Panc1 (cell line): ENCODE measurements at places on chromosomes 3 and 15. TPM values are rescaled to one million over a fixed set of nuclear protein-coding genes. Genes with fewer than 3 reads are reported as not detected.

DNA sequence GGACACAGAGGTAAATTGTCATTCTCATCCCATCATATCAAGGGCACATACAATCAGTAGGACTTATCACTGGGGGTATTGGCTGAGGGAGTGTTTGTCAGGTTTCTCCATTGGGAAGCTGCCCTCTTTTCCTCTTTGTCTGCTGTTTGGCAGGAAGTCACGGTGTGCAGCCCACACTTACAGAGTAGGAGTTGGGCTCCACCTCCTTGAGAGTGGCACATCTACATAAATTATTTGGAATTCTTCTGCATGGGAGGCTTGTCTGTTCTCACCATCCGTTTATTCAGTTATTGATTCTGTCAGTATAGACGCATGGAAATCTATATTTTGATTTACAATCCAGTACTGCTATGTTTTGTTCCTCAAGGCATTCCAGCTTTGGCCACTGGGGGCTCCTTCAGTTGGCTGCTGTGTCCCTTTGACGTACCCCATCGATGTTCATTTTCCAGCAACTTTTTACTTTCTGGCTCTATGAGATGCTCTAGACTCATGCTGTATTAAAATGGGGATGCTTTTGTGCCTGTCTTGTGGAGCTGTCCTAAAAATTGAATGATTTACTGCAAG, 200.3 kb downstream of the SLCO3A1 start:
- DNase-seq, result no peak
- H3K4me1 ChIP-seq, result no peaks in the 10 kb centered on the region
- H3K4me3 ChIP-seq, result no peak overlapping the region
- no peak overlapping the region for H3K27ac ChIP-seq
- H3K36me3 ChIP-seq, result no peaks in the 10 kb centered on the region

GRCh38 chr15:64893481-64894394, 18.0 kb upstream of the ANKDD1A start:
- peaks cover 24% of the 10 kb centered on the region for H3K4me1 ChIP-seq
- no peaks in the 10 kb centered on the region for H3K27me3 ChIP-seq

DNA sequence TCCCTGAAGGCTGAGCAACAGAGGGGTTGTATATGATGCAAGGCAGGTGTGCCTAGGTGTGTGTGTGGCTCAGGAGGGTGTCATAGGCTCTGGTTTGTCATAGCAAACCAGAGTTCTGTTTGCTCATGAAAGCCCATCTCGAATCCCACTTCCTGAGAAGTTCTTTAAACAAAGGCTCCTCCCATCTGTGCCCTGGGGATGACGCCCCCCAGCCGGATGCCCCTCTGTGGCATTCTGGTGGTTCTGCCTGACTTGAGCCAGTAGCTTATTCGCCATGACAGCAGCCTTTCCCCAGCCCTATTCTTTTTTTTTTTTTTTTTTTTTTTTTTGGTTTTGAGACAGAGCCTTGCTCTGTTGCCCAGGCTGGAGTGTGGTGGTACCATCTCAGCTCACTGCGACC, 45.4 kb downstream of the PDIA5 start:
- H3K4me1 ChIP-seq, result no peaks in the 10 kb centered on the region
- H3K4me3 ChIP-seq, result no peak overlapping the region
- H3K27me3 ChIP-seq, result no peaks in the 10 kb centered on the region
- no peak for DNase-seq

GRCh38 chr3:192879346-192880031, 38.2 kb downstream of the MB21D2 start:
- peaks cover 26% of the 10 kb centered on the region for H3K4me1 ChIP-seq
- H3K36me3 ChIP-seq, result no peaks in the 10 kb centered on the region
- peak overlapping the region; percentile 7; the same call in 1 of the 2 replicates for H3K4me3 ChIP-seq
- no peaks in the 10 kb centered on the region for H3K27me3 ChIP-seq

DNA sequence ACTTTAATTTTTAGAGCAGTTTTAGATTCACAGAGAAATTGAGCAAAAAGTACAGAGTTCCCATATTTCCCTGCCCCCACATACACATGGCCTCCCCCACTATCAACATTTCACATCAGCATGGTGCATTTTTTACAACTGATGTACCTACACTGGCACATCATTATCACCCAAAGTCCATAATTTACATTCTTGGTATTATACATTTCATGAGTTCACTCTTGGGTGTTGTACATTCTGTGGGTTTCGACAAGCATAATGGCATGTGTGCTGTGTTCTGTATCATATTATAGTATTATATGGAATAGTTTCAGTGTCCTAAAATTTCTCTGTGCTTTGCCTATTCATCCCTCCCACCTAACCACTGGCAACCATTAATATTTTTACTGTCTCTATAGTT, 419.8 kb upstream of the THBS1 start:
- H3K4me3 ChIP-seq, result no peak overlapping the region
- H3K27ac ChIP-seq, result no peak overlapping the region
- DNase-seq, result no peak
- H3K27me3 ChIP-seq, result no peaks in the 10 kb centered on the region
- H3K36me3 ChIP-seq, result no peaks in the 10 kb centered on the region

DNA sequence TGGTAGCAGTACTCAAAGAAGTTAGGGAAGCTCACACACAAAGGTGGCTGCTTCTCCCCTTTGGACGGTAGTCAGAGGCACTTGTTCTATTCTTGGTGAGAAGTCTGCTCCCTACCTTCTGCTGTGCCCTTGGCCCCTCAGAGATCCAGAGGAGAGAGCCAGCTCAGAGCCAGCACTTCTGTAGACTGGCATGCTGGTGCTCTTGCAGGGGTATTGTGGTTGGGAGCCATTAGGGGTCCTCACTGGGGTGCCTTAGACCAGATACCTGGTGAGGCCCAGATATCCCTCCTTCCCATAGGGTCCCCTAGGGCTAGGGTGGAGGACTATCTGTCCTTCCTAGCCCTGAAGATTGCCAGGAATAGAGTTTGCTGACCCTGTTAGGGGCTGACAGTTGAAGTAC, 140.6 kb downstream of the EEFSEC start:
- H3K4me1 ChIP-seq, result no peaks in the 10 kb centered on the region
- no peak for DNase-seq
- no peak overlapping the region for H3K4me3 ChIP-seq
- H3K27me3 ChIP-seq, result no peaks in the 10 kb centered on the region

DNA sequence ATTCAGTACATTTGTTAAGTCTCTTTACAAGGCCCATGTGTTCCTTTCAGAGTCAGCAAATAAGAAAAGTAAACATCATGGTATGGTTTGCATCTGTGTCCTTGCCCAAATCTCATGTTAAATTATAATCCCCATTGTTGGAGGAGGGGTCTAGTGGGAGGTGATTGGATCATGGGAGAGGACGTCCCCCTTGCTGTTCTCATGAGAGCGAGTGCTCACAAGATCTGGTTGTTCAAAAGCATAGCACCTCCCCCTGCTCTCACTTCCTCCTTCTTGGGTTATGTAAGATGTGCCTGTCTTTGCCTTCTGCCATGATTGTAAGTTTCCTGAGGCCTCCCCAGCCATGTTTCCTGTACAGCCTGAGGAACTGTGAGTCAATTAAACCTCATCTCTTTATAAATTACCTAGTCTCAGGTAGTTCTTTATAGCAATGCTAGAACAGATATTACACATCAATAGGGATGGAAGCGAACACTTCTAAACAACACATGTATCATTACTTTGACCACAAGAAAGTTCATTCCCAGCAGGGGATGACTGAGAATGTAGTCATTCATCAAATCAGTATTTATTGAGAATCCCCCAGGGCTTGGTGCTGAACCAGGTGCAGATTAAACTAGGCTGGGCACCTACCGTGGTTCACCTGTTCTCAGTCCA, 4.1 kb downstream of the EFCAB12 start:
- DNase-seq, result no peak
- H3K4me1 ChIP-seq, result peaks cover 11% of the 10 kb centered on the region
- H3K36me3 ChIP-seq, result no peaks in the 10 kb centered on the region
- no peaks in the 10 kb centered on the region for H3K27me3 ChIP-seq
- H3K4me3 ChIP-seq, result no peak overlapping the region
- no peak overlapping the region for H3K27ac ChIP-seq

DNA sequence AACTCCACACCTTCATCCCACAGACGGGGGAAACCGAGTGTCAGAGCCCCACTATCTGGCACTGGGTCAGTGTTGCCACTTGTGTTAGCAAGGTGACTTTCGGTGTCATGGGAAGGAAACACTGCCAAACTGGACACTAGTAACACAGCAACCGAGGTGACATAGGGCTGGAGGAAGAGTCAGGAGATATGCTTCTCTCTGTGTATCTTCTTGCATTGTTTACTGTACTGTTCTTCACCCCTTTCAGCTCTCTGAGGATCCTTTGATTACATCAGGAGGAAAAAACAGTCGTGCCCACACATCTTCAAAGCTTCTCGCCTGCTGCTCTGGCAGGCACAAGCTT, 109.4 kb upstream of the RAD18 start:
- H3K27me3 ChIP-seq, result no peaks in the 10 kb centered on the region; the same call in 1 of the 2 replicates
- H3K27ac ChIP-seq, result no peak overlapping the region
- no peaks in the 10 kb centered on the region for H3K36me3 ChIP-seq
- DNase-seq, result no peak
- H3K4me3 ChIP-seq, result no peak overlapping the region

- H3K27me3 ChIP-seq, result no peaks in the 10 kb centered on the region
- peaks cover 68% of the 10 kb centered on the region for H3K4me1 ChIP-seq
- H3K27ac ChIP-seq, result peak overlapping the region; percentile 87
- DNase-seq, result no peak
These were observed 2.1 kb downstream of the IDH2 start for GRCh38 chr15:90099868-90100831.

DNA sequence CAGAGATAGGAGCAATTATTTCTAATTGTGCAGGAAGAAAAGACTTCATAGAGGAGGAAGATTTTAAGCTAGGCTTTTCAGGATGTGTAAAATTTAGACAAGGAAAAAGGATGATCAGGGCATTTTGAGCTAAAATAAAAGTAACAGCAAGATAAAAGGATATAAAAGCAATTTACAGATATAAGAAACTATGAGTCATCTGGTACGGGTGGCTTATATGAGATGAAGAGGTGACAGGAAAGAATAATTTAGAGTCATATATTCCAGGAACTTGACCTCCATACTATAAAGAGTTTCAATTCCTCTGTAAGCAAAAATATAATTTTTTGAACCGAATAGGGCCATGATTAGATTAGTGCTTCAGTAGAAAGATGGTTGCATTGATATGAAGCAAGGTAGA, 273.7 kb downstream of the RBMS3 start:
- H3K4me3 ChIP-seq, result no peak overlapping the region
- no peak for DNase-seq
- H3K4me1 ChIP-seq, result no peaks in the 10 kb centered on the region
- no peaks in the 10 kb centered on the region for H3K27me3 ChIP-seq

DNA sequence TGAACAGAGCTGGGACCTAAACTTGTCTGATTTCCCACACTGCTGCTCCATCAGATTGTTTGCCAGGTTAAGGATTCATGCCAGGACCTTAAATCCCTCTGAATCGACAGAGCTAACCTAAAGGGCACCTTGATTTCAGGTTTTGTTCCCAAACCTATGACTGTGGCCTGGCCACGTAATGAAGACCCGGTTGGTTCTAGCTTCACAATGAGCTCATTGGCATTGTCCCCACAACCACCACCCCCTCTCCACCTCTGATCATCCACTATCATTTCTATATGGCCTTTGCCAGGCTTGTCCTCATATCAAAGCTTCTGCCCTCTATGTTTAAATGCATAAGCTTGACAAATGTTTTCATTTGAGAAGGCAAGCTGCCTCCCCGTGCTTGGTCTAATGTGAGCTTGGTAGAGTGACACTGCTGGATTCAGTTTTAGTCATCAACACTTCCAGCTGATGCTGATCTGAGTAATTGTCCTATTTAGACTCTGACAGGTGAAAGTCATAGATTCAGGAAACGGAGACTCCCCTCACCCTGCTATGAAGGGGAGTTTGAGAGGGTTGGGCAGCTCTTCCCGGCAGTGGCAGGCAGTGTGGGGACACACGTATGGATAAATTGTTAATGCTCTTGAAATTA, 407.1 kb upstream of the CFAP20DC start:
- no peaks in the 10 kb centered on the region for H3K36me3 ChIP-seq
- H3K27ac ChIP-seq, result no peak overlapping the region
- no peak for DNase-seq
- no peaks in the 10 kb centered on the region for H3K4me1 ChIP-seq
- H3K27me3 ChIP-seq, result no peaks in the 10 kb centered on the region

DNA sequence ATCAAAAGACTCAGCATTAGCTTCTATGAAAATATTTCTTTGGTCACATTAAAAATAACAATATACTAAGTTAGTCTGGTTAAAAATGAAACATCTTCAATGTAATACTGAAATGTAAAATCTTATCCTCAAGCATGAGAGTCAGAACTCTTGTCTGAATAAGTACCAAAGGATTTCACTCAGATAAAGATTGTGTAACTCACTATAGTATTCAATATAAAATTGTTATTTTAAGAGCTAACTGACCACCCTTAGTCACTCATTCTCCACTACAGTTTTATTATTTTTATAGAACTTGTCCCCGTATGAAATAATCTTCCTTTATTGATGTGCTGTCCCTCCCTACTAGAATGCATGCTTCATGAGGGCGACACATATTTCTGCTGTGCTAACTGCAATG, 426.3 kb downstream of the MECOM start:
- no peaks in the 10 kb centered on the region for H3K36me3 ChIP-seq
- no peak for DNase-seq
- H3K4me1 ChIP-seq, result no peaks in the 10 kb centered on the region; the same call in 1 of the 2 replicates

- no peak overlapping the region for H3K4me3 ChIP-seq
- no peaks in the 10 kb centered on the region for H3K4me1 ChIP-seq
- no peak for DNase-seq
- no peaks in the 10 kb centered on the region for H3K27me3 ChIP-seq
- no peaks in the 10 kb centered on the region for H3K36me3 ChIP-seq
These were observed 293.2 kb downstream of the CNTN4 start for GRCh38 chr3:2391896-2392295.

DNA sequence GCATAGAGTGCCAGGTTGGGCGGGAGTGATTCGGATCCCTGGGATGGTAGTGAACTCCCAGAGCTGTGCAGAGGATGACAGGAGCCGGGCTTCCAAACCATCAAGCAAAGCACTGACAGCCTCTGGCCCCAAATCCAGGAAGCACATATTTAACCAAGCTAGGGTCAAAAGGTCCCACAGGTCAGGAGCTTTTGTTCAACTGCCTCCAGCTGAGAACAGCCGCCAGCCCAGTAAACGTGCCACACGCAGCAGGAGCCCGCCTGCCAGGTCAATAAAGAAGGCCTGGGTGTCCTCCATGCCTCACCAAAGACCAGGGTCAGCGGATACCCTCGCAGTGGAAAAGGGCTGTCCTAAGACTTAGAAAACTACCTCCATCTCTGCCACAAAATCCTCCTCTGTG, 184.7 kb upstream of the LINGO1 start:
- no peak overlapping the region for H3K27ac ChIP-seq
- peaks cover 10% of the 10 kb centered on the region; the same call in 1 of the 2 replicates for H3K27me3 ChIP-seq
- no peak overlapping the region for H3K4me3 ChIP-seq
- DNase-seq, result no peak
- H3K4me1 ChIP-seq, result no peaks in the 10 kb centered on the region
- H3K36me3 ChIP-seq, result no peaks in the 10 kb centered on the region

GRCh38 chr3:58683466-58683865, 16.9 kb upstream of the FAM3D start:
- H3K36me3 ChIP-seq, result no peaks in the 10 kb centered on the region
- no peak overlapping the region for H3K4me3 ChIP-seq
- H3K27me3 ChIP-seq, result no peaks in the 10 kb centered on the region
- no peak for DNase-seq
- no peak overlapping the region for H3K27ac ChIP-seq

FYCO1 gene
- total RNA-seq, result 8.7 TPM

POPDC2 gene
- 0.15 TPM for total RNA-seq

SLC9A9 gene
- total RNA-seq, result not detected

PRSS50 gene
- total RNA-seq, result 0.13 TPM

ISLR gene
- 0.28 TPM for total RNA-seq

AMOTL2 gene
- total RNA-seq, result 146 TPM

SH3BP5 gene
- total RNA-seq, result 12.0 TPM

KBTBD8 gene
- total RNA-seq, result 0.98 TPM

AMT gene
- total RNA-seq, result 1.1 TPM

DGKG gene
- 0.46 TPM for total RNA-seq

FILIP1L gene
- 3.2 TPM for total RNA-seq

AMIGO3 gene
- 0.72 TPM for total RNA-seq

BOC gene
- 0.33 TPM for total RNA-seq

CCR8 gene
- total RNA-seq, result not detected

SOX2 gene
- 0.39 TPM for total RNA-seq

CAND2 gene
- 0.13 TPM for total RNA-seq

ZNF660 gene
- total RNA-seq, result not detected
